Activated CD4-positive, alpha-beta T cell treated with anti-CD3 and anti-CD28 coated beads, Interleukin-2, amount 50 U/mL, for 4 hours (primary cell): ENCODE measurements at places on chromosomes 7 and 10.

- no peak for DNase-seq
Measured at GRCh38 chr10:71131508-71132088, 80.8 kb upstream of the UNC5B start.

GRCh38 chr7:22944022-22944421 lies 69.9 kb downstream of the HYCC1 start:
- no peak for DNase-seq

DNA sequence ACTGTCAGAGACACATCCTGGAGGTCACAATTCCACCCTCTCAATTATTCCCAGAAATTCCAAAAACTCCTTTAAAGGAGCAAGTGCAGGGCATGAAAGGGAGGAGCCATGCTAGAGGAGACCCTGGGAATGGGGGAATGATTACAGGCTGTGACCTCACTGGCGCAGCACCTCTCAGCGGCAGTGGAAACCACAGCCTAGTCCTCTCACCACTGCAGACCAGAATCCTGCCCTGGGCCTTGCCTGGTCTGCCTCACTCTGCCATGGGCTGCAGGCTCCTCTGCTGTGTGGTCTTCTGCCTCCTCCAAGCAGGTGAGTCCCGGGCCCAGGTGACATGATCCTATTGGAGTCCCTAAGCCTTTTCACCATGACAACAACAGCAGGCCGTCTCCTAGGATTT lies 50.5 kb upstream of the PRSS58 start:
- no peak for DNase-seq

- no peak for DNase-seq
Measured at GRCh38 chr10:125230251-125230650, 69.9 kb upstream of the CTBP2 start.

- no peak for DNase-seq
Measured at GRCh38 chr7:102094316-102094650, 192.4 kb upstream of the SH2B2 start.

DNA sequence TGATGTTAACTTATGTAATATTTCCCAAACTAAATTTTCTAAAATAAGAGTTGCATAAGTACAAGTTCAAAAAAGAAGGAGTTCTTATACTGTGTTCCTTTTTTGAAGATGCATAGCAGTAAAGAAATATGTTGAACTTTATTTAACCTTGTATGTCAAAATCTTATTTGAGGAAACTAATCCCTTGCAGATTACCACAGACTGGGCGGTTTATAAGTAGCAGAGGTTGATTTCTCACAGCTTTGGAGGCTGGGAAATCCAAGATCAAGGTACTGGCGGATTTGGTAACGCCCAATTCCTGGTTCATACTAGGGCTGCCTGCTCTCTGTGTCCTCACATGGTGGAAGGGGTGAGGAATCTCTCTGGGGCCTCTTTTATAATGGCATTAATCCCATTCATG lies 68.5 kb downstream of the GNAT3 start:
- no peak for DNase-seq

DNA sequence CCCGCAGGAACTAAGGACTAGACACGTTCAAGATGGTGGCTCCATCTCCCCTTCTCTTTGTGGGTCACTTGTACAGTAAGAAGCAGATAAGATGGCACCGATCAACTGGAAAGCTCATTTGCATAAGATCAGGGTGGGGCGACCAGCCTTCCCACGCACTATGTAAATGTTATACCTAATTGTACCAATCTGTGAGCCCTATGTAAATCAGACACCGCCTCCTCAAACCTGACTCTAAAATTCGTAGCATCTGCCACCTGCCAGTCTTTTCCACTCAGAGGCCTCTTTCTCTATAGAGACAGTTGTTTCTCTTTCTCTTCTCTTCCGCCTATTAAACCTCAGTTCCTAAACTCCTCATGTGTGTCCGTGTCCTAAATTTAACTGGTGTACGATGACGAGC lies 324.5 kb downstream of the PHF14 start:
- no peak for DNase-seq

DNA sequence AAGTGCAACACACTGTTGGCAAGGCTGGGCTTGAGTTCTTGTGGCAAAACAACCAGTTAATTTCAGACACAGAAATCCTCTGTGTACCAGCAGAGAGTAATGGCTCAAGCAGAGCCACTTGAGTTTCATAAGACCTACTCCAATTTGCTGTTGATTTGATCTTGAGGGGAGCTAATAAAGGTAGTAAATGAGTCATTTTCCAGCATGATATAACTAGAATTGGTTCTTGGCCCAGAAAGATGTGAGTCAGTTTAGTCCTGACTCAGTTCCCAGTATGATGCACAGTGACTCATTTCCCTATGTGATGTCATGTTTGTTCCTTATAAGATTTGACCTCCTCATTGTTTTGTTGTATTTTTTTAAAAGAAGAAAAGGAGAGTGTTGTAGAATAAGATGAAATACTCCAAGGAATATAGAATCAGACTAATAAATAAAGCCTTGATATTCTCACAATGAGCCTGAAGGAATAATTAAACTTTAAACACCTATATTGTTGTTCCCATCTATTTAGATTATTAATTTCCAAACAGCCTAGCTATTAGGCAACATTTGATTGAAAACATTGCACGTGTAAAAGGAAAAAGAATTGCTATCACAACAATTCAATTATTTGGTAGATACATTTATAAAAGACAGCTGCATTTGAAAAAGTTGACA lies 186.2 kb downstream of the REEP3 start:
- DNase-seq, result no peak

- DNase-seq, result no peak
Measured at GRCh38 chr7:42572056-42572455, 335.0 kb upstream of the GLI3 start.

DNA sequence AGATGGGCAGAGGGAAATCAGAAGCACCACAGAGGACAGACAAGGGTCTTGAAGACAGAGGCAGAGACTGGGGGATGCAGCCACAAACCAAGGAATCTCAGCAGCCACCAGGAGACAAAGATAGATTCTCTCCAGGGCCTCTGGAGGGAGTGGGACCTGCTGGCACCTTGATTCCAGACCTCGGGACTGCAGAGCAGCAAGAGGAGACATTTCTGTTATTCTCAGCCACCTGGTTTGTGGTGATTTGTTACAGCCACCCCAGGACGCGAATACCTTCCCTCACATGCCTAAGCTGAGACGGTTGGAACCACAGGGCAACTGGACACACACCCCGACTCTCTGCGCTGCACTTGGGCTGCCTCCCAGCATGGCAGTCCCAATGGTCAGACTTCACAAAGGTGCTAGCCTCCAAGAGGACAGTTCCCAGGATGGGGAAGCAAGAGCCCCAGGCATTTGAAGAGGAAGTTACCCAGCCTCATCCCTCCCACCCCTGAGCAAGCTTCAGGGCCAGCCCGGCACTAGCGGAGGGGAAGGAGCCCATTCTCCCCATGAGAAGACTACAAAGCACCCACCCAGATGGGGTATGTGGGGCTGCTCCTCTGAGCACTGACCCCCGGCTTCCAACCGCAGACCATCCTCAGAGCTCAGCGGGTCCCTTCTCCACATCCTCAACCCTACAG lies 104.6 kb upstream of the INSIG1 start:
- no peak for DNase-seq

GRCh38 chr7:158428837-158429753 lies 158.5 kb downstream of the PTPRN2 start:
- no peak for DNase-seq

- no peak for DNase-seq
Measured at GRCh38 chr7:75038508-75038907, 35.1 kb downstream of the RCC1L start.
